C1 segment of cervical spinal cord (tissue), 14 donors: ENCODE measurements at places on chromosomes 2 and 18.

DNA sequence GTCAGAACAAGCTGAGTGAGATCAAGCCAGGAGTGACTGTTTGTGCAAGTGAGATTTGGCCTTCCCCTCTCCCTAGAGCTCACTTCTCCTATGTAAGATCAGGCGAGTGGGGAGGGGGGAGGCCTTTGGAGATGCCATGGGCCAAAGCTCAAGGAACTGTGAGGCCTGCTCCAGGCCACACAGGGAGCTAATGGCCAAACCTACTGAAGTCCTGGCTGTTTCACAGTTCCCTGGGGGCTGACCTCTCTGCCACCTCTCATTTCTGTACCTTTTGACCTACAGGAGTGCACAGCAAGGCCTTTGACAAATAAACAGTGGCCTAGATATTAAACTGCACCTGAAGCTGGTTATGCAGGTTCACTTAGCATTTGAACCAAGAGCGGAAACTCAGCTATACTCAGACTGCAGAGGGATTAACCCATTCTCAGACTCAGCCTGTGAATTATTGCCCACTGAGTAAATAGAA is 235.0 kb upstream of the NT5C1B start:
- no peak for DNase-seq

DNA sequence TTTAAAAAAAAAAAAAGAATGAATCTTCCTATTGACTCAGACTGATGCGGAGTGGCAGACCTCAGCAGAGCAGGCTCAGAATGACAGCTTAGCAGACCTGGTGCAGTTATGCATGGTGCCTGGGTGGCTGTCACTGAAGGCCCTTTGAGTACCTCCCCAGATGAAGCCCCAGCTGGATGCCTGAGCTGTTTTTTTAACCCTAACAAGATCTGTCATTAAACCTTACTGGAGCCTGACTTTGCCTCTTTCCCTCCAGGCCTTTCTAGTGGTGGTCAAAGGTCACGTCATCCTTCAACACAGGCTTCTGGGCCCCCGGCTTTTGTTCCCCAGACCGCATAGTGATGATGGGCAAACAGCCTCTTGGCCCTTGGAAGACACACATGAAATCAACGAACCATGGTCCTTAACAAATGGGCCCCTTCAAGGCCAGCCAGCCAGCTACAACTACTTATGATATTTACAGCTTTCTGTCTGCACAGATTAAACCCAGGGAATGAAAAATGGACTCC is 138.3 kb upstream of the CYP1B1 start:
- DNase-seq = no peak

DNA sequence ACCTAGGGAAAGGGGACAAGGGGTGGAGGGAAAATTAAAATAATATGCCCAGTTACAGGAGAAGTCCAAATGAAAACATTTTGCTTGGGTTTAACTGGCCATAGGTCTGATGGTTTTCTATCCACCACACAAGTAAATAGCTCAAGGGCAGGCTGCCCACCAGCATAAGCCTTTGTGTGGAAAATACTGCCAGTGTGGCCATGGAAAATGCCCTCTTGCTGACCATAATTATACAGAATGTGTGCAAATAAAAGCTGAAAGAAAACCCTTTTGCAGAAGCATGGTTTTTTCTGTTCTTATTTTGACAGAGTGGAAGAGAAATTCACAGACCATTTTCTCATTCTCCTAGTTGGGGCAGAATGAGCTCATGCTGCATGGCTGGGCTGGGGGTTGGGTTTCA is 111.3 kb upstream of the SIX2 start:
- DNase-seq = no peak

DNA sequence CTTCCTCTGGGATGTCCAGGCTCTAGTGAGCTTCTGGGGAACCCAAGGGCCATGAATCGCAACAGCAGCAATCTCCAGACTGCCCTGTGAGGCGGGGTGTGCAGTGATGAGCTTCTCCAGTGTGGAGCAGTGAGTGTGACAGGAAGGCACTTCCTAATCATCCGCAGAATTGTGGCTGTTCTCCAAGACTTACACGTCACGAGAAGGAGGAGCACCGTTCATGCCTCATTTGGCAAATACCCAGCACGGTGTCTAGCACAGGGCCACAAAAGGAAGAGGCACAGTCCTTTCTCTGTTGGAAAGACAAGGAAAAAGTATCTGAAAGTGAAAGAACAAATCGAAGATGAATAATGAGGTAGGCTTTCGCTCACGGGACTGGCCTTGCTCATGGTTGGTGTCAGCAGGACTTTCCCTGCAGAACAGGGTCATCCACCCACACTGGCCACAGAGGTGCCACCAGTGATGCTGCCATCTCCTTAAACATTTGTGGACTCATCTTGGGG is 125.1 kb upstream of the HAAO start:
- DNase-seq = no peak

- no peak for DNase-seq
Measured at GRCh38 chr2:186307871-186308270, 178.2 kb upstream of the ZC3H15 start.

DNA sequence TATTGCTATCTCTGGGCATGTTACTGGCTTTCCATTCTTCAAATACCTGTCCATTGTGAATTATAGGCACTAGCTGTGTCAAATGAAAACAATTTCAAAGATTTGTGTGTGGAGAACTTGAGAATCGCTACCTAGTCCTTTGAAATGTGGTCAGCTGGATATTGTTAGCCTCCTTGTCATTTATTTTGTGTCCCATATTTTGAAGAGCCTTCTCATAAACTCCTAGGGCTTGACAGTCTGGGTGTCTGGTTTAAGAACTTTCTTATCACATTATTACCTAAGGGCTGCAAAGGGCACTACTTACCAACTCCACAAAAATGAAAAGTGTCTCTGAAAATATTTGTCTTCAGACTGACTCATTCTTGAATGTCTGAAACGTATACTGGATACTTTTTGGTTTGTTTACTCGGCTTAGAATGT is 50.2 kb downstream of the COL4A3 start:
- DNase-seq = no peak

DNA sequence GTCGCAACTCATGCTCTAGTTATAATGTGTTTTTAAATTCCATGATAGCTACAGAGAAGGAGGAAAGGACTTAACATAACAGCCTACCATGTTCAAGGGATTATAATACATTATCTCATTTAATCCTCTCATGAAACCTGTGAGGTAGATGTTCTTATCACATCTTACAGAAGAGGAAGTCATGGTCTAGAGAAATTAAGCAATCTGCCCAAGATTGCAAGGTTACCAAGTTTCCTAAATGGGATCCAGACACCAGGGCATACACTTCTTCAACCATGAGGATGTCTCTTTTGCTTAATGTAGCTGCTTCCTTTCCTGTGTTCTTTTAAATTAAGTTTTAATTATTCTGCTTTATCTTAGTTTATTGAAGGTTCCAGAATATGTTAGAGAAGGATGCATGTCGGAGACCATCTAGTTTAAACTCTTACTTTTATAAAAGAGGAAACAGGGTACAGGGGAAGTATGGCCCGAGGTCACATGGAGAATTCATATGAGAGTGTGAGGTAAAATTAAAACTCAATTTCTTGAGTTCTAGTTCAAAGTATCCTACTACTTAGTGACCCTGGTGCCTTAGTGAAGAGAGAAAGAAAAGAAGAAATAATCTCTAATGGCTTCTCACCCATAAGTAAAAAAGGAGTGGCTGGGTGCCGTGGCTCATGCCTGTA is 3.6 kb upstream of the IL1A start:
- DNase-seq = no peak

DNA sequence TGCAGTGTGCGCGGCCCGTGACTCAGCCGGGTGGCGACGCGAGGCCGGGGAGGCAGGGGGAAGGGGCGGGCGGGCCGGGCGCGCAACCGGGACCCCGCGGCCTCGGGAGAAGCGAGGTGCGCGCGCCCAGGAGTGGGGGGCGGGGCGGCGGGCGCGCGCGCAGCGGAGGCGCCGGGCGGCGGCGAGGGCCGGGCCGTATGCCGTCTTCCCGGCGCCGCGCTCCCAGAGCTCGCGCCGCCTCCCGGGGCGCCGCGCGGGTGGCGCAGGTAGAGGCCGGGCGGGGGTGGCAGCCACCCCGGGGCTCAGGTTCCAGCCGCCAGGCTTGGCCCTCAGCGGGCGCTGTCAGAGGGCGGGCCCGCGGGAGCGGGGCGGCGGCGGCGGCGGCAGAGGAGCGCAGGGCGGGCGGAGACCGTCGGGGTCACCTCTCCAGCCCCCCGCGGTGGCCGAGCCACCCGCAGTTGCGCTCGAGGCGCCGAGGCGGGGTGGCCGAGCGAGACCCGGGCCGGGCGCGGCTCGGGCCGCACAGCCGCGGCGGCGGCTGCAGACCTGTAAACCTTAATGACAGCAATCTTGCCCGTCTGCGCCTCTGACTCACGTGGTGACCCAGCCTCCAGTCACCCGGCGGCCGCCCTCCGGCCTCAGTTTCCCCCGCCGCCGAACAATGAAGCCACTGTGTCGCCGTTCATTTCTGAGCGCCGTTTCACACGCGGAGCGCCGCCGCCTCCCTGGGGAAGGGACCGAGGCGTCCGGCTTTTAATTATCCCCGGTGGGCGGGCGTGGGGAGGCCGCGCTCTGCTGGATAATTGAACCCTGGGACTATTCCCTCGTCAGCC is 25.3 kb upstream of the SMAD7 start:
- DNase-seq = no peak

- DNase-seq = no peak
Measured at GRCh38 chr18:57744211-57744694, 58.9 kb downstream of the ATP8B1 start.

DNA sequence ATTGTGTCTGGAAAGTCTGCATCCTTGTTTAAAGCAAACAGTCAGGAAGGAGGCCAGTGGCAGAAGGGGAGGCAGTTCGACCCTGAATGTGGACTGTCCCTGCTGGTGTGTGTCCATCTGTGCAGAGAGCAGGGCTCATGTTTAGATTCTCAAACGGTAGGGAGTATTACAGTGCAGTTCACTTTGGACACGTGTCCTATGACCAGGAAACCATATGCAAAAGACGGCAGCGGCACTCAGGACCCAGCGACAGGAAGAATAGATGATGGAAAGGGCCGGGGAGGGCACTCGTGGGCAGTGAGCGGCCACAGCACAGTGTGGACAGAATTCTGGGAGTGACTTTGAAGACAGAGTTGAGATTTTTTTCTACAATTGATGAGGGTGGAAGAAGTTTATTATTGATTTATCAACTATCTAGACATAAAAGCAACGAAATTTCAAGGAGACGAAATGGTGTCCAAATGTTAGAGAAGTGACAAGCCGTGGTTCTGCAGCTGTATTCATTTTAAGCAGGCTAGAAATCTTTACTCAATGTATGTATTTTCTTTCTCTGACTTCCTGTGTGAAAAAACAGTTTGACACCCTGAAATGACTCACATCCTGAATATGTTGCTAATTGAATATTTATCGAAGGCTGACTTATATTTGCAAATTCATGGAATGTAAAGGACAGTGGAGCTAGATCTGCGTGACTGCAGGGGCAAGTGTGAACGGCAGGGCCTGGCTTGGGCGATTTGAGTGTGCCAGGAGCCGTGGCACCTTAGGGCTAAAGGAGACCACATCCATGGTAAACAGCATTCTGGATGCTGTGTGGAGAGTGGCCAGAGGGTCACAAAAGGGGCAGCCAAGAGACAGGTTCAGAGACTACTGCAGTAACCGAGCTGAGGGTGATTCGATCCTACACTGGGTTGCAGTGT is 214.2 kb downstream of the PTGR3 start:
- no peak for DNase-seq

DNA sequence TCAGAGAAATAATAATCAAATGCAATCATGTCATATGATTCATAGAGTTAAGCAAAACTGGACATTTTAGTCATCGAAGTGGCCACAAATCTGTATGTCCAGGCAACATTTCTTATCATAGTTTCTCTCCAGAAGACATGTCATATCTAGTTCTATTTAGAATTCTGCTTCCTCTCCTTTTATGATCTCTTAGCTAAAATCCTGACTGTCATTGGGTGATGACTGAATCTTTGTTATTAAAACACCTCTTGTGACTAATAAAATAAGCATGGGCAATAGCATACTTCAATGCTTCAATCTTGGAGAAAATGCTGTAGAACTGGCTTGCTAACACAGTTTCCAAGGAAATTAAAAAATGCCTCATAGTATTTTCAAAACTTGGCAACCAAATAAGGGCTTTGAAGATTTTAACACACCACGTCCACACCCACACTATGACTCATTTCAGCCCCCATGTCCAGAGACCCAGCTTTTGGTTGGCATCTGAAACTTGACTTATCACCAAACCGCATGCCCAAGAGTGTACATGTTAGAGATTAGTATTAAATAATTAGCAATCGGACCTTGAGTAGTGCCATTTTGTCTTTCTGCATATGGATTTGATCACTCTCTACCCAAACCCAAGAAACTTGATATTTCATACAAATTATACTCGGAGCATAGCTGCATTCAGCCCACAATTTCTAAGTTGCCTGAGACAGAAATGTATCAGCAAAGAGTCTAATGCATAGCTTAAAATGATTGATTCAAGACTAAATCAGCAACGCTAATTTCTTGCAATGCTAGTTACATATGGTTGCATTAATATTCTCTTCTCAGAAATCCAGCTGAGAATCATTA is 106.5 kb upstream of the ETAA1 start:
- no peak for DNase-seq

GRCh38 chr2:101619191-101619591 is 78.3 kb upstream of the MAP4K4 start:
- DNase-seq = no peak

GRCh38 chr2:110745048-110745447 is 12.7 kb downstream of the ACOXL start:
- DNase-seq = no peak

DNA sequence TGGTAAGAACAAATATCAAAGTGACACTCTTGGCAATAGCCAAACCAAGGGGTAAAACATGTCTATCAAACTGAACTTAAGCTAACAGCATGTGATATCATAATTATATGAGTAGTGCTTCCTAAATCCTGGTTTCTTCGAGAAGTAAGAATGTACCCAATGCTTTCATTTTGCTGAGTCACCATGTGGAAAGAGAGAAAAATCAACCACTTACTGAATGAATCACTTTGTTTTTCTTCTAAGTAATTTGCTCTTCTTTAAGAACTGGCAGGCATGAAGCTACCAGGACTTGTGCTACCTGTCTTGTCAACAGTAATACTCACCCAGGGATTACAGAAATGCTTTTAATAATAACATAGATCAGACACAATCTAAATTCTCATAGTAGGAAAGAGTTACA is 19.0 kb upstream of the DUSP19 start:
- no peak for DNase-seq

- DNase-seq = no peak
Measured at GRCh38 chr18:28123401-28124030, 53.4 kb downstream of the CDH2 start.

- DNase-seq = no peak
Measured at GRCh38 chr2:80852808-80853139, 548.2 kb upstream of the LRRTM1 start.
